ENCODE measurements at places on chromosomes 1 and 21. TPM values are rescaled to one million over a fixed set of nuclear protein-coding genes. Genes with fewer than 3 reads are reported as not detected.

CFAP141 gene
- total RNA-seq, result not detected

CAMSAP2 gene
- total RNA-seq, result 18.8 TPM

AQP10 gene
- not detected for total RNA-seq

ERICH3 gene
- total RNA-seq, result not detected

LAMC1 gene
- total RNA-seq, result 107 TPM

MFSD2A gene
- 7.0 TPM for total RNA-seq

RAVER2 gene
- total RNA-seq, result 5.1 TPM
